ENCODE measurements at places on chromosomes 6 and 20.

- no peak for DNase-seq
Observed at GRCh38 chr6:53529324-53530036, 15.4 kb downstream of the GCLC start.

- DNase-seq = no peak
Observed at GRCh38 chr20:40965671-40966070, 63.0 kb upstream of the TOP1 start.

DNA sequence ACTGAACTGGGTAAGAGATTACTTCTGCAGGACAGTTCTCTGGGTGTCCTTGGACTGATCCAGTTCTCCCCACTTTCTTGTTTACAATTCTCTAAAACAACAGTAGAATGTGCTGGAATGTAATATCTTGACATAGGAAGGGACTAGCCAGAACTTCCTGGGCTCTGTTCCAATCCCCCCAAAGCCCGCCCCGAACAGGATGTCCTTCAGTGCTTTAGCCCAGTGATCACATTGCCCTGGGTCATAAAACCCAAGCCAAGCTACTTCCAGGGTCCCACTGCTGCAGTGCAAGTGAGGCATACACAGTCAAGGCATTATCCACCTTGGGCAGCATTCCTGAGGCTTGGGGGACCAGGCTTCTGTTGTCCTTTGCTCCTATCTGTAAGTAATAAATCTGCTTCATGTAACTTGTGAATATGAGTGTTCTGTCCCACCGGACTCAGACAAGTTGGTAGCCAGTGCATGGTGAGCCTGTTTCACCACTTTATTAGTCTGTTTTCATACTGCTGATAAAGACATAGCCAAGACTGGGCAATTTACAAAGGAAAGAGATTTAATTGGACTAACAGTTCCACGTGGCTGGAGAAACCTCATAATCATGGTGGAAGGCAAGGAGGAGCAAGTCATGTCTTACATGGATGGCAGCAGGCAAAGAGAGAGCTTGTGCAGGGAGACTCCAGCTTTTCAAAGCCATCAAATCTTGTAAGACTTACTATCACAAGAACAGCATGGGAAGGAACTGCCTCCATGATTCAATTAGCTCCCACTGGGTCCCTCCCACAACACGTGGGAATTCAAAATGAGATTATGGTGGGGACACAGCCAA, 23.5 kb downstream of the FITM2 start:
- DNase-seq = no peak

DNA sequence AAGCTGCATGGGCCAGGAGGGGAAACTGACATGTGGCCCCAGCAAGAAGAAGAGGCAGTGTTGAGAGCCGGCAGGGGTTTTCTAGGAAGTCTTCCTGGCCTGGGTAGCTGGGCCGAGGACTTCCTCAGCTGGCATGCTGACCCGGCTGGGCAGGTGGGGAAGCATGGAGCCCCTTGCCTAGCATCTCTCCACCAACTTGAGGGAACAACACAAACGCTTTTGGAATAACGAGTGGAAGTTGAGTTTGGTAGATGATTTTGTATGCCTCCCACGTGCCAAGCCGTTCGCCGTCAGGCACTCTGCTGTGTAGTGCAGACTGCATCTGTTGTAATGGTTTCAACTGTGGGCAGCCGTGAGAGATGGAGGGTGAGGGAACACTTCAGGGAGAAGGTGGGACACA, 7.3 kb downstream of the TMEM181 start:
- DNase-seq = no peak

- DNase-seq = no peak
Observed at GRCh38 chr6:72741083-72741482, 119.2 kb downstream of the KCNQ5 start.

GRCh38 chr6:20791074-20791473, 256.8 kb downstream of the CDKAL1 start:
- DNase-seq = no peak

DNA sequence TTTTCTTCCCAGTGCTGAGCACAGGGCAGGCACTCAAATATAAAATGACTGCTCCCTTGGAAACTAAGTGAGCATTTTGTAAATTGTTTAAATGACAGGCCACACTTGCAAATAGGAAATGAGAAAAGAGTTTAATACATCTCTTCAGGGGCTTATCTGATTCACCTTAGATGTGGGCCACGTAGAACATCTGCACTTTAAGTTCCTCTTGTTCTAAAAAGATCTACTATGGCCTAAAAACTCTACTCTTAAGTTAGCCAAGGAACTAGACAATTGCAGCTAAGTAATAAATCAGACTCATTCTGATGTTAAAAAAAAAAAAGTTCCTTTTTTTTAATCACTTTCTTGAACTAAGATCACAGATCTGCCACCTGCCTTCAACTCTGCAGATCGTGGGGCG, 126.3 kb downstream of the KIF16B start:
- DNase-seq = no peak

DNA sequence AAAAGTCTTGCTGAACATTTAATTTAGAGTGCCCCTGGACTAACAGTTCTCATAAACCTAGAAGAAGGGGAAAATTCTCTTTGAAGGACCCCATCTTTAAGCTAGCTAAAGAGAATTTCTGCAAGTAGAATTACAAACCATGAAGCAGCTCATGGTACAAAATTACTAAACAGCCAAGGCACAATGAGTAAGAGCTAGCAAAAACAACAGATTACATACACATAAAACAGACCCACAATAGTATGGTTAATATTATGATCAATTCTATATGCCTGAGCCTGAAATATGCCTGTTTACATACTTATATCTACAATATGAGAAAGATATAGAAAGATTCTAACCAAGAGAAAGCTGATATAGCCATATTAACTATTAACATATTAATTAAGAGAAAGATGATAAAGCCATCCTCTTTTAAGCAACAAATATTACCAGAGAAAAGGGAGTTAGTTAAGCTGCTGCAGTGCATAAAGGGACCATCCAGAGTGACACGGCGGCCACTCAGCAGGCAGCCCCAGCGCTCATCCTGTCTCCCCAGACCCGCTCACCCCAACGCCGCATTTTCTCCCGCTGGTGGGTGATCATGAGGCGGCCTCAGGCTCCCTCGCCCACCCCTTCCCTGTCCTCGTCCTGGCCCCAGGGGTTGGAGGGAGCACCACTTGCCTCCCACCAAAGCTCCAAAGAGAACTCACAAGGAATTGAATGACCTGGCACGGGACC, 98.4 kb upstream of the CARMIL1 start:
- DNase-seq = no peak

GRCh38 chr20:38692436-38693411, 31.6 kb upstream of the SLC32A1 start:
- no peak for DNase-seq

Measured in CD4-positive, alpha-beta T cell treated with Interferon gamma for 1 hour (primary cell).